ENCODE measurements at places on chromosomes 3 and 15.

DNA sequence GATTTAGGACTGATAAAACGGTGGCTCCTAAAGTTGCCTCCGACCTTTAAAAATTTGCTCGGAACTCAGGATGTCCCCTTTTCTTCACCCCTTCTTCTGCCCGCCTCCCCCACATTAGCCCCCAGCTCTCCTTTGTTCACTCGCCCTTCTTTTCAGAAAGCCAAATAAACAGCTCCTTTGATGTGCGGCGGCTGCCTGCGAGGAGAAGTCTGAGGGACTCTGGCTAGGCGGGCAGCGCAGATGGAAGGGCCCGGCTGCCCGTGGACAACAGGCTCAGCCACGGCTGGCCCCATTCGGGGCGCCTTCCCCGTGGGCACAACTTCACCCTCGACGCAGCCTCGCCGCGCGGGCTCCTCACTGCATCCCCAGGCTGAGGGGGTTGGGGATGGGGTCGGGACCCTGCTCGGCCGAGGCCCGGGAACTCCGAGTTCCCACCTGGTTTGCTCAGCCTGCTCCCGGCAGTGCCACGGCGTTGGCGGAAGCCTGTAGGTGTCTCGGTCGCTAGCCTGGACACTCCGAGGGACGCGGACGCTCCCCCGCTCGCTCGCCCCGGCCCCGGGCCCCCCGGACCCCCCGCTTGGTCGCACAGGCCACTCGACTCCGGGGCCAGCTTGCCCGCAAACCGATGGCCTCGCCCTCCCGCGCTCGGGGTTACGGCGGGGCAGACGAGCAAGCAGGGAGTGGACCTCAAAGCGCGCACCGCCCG is 897 bp upstream of the TLE3 start:
- no peak for DNase-seq

- DNase-seq = no peak
These were observed 192.0 kb upstream of the TPRG1 start for GRCh38 chr3:188979669-188980310.

GRCh38 chr3:139771331-139771730 is 93.6 kb upstream of the NMNAT3 start:
- peak; percentile 42 for DNase-seq

GRCh38 chr3:97278506-97278905 is 464.1 kb downstream of the EPHA6 start:
- no peak for DNase-seq

GRCh38 chr3:31331278-31331677 is 201.4 kb upstream of the STT3B start:
- no peak for DNase-seq

DNA sequence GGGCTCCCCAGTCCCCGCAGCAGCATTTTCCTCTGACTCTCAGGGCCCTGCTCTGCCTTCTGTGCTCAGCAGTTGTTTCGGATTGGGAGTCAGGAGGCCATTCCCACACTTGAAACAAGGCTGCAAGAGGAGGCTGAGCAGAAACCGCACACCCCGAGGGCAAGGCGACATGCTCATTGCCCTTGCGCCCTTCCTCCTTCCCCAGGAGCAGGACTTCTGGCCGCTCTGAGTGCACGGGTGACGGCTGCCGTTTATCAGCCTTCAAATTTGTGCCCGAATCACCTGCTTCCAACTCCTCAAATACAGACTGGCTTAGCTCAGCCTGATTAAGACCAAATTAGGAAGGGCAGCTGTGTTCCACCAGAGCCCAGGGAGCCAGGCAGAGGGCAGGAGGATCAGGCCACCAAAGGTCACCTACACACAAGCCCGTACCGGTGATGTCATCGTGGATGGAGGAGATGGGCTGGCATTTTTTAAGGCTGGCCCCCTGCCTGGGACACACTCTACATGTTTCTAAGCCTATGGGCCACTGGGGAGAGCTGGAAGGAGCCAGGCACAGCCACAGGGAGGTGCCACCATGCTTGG is 38.1 kb downstream of the TM2D3 start:
- DNase-seq = no peak

GRCh38 chr3:140292170-140292569 is 357.2 kb downstream of the CLSTN2 start:
- DNase-seq = no peak

DNA sequence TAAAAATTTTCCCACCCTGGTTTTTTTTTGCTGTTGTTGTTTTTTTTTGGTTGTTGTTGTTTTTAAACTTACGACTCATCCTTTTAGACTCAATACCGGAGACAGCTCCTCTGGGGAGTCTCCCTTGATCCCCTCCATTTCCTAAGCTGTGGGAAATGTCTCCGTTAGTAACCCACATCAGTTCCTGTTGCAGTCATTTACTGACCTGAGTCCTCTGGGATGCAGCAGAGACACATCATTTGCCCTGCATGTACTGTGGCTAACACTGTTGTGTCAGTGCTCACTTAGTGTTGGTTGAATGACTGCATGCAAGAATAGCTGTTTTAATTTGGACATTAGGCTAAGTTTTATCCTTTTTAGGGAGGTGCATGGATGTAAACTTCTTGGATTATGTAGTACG is 83.8 kb downstream of the MBNL1 start:
- DNase-seq = no peak

GRCh38 chr15:33941279-33942063 is 26.8 kb upstream of the CHRM5 start:
- DNase-seq = no peak

- DNase-seq = no peak
These were observed 112.0 kb upstream of the NEO1 start for GRCh38 chr15:72940229-72940622.

GRCh38 chr3:170989100-170989648 is 37.3 kb downstream of the SLC2A2 start:
- no peak for DNase-seq

- DNase-seq = no peak
These were observed 135.2 kb downstream of the TMCC1 start for GRCh38 chr3:129758306-129758705.

DNA sequence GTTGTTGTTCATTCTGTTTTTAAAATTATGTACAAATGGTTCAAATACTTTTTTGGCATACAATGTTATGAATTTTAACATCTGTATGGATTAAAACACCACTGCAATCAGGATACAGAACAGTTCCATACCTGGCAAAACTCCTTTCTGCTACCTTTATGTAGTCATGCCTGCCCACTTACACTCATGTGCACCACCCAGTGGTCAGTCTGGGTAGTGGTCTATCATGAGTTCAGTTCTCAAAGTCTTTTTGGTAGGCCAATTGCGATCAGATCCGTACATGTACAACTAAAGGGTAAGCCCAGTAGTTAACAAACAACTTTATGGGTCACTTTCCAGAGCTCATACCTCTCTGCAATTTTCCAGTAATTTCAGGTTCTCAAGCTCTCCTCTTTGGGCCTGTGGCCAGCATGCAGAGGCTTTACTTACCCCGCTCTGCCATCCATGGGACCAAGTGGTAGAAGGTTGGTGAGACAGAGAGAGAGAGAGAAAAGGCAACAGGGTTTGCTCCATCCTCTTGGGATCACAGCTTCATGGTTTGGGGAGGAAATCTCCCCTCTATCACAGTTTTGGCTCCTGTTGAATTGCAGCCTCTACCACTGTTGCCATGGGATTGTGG is 63.9 kb upstream of the FAM98B start:
- peak; percentile 20 for DNase-seq

DNA sequence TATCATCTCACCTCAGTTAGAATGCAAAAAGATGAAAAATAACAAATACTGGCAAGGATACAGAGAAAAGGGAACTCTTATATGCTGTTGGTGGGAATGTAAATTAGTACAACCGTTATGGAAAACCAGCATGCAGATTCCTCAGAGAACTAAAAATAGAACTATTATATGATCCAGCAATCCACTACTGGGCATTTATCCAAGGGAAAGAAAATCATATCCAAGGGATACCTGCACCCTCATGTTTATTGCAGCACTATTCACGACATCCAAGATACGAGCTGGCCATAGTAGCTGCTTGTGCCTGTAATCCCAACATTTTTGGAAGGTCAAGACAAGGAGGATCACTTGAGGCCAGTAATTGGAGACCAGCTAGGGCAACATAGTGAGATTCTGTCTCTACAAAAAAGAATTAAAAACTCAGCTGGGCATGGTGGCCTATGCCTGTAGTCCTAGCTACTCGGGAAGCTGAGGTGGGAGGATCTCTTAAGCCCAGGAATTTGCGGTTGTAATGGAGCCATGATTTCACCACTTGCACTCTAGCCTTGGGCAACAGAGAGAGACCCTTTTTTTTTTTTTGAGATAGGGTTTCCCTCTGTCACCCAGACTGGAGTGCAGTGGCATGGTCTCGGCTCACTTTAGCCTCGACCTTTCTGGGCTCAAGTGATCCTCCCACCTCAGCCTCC is 26.6 kb downstream of the USP50 start:
- no peak for DNase-seq

GRCh38 chr15:51379390-51379789 is 37.9 kb downstream of the GLDN start:
- DNase-seq = no peak

- DNase-seq = no peak
These were observed 133.3 kb upstream of the CHL1 start for GRCh38 chr3:63095-63765.

DNA sequence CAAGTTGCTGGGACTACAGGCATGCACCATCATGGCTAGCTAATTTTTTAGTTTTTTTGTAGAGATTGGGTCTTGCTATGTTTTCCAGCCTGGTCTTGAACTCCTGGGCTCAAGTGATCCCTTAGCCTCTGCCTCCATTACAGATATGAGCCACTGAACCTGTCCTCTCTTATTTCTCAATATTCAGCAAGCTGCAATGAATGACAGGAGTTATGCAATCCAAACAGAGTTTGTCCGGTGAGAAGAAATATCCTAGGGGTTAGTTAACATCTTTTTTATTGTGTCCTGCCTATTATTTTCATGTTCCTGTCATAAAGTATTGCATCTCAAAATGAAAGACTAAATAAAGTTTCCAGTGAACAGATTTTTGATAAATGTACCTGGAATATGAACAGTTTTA is 1161.4 kb downstream of the OTOL1 start:
- DNase-seq = no peak

GRCh38 chr3:196406811-196407470 is 25.3 kb downstream of the UBXN7 start:
- no peak for DNase-seq

- DNase-seq = no peak
These were observed 20.9 kb downstream of the AVEN start for GRCh38 chr15:34018021-34018645.

- no peak for DNase-seq
These were observed 87.2 kb upstream of the TPRG1 start for GRCh38 chr3:189084620-189085019.

DNA sequence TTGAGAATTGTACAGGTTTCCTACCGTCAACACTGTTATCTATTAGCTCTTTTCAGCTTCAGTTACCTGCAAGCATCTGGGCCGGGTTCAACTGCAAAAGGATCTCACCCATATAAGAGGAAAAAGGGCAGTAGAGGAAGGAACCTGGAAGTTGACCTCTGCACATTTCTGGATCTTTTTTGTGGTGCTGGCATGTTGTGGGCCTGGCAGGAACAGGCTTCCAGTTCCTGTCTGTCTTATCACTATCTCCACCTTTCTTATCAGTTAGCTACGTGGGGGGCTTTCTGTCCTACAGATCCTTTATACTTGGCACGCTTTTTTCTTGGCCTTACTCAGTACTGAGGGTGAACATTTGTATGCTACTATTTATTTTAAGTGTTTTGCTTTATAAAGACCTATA is 42.2 kb upstream of the TJP1 start:
- DNase-seq = no peak
